ENCODE measurements at places on chromosomes 11 and 22.

DNA sequence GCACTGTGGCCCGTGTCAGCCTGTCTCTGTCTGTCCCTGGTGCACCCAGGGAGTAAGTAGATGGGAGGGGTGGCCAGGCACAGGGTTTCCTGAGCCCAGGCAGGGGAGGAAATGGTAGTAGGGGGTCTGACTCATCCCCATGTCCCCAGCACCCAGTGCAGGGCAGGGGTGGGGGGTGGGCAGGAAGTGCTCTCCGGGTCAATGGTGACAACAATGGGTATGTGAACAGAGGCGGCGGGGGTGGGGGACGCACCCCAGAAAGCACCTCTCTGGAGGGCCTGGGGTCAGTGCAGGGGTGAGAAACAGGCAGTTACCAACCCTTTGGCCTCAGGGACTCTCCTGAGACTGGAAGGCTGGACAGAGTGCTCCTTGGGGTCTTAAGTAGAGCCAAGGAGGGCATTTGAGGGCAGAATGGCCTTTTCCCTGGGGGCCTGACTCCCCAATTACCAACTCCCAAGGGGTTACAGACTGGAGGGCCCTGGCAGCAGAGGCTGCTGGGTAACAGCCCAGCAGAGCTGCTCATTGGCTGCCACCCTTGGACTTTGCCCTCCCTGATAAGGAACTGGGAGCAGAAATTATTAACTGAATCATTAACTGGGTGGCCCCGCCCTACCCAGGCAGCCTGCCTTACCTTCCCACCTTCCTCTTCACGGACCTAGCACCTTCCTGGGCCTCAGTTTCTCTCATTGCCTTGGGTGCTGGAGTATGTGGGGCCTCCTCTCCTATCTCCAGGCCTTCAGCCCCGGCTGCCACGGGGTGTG is 4.2 kb downstream of the MYRF start:
- peak; percentile 51 for DNase-seq

GRCh38 chr11:73783483-73784020 is 4.1 kb upstream of the MRPL48 start:
- no peak for DNase-seq

- DNase-seq, result no peak
These were observed 28.4 kb upstream of the PAMR1 start for GRCh38 chr11:35553831-35554230.

- no peak for DNase-seq
These were observed 7.6 kb downstream of the OR9G1 start for GRCh38 chr11:56706486-56706885.

DNA sequence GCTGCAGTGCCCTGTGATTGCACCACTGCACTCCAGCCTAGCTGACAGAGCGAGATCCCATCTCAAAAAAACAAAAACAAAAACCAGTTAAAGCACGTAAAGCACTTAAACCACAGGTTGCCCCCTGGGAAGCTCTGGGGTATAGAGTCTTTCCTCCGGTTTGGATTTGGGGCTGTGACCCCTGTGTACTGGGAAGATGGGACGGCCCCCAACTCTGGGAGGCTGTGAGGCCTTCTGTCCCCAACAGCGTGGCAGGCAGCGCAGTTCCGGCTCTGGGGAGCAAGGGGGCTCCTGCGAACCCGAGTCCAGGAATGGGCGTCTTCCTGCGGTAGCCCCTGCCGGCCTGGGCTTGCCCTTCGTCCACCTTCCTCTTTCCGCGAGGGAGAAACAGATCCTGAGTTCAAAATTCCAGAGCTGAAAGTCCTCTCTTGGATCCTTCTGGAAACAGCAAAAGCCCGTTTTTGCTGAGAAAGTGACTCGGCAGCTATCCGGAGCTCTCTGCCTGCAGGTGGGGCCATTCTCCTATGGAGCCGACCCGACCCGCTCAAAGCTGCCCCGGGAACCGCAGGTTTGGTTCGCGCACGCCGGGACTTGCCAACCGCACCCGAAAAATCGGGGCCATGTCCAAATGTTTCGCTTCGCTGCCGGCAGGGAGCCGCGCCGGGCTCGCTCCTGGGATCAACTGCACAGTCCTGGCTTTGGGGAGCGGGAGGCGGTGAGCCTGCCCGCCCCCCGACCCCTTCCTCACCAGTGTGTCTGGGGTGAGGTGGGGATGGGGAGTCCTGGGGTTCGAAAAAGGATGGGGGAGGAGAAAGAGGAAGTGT is 36.3 kb upstream of the POLA2 start:
- DNase-seq, result peak; percentile 42

Data from activated CD4-positive, alpha-beta T cell treated with anti-CD3 and anti-CD28 coated beads, Interleukin-2, amount 50 U/mL, for 16 hours (primary cell).